ENCODE measurements at places on chromosomes 11 and 22. TPM values are rescaled to one million over a fixed set of nuclear protein-coding genes. Genes with fewer than 3 reads are reported as not detected.

Gene UPK3A
- total RNA-seq = not detected

Gene FGF19
- not detected for total RNA-seq

Gene POTEH
- not detected for total RNA-seq

Gene C22orf23
- not detected for total RNA-seq

Gene OR5M10
- total RNA-seq = not detected

Gene NXPE1
- not detected for total RNA-seq

Gene SCGB1D2
- not detected for total RNA-seq

Gene MLC1
- 0.30 TPM for total RNA-seq

Gene PATE4
- not detected for total RNA-seq

Gene GTSE1
- total RNA-seq = 76.2 TPM

Gene FDXACB1
- 2.9 TPM for total RNA-seq

Gene C22orf31
- not detected for total RNA-seq

Gene MS4A12
- total RNA-seq = not detected

Gene SMIM38
- total RNA-seq = 0.13 TPM

Gene SCGB1A1
- not detected for total RNA-seq

Gene GGT5
- total RNA-seq = not detected

Gene POU2AF2
- total RNA-seq = not detected

Gene TOP3B
- 42.6 TPM for total RNA-seq

Gene SLC17A6
- not detected for total RNA-seq

Gene TUB
- 0.08 TPM for total RNA-seq

Gene THRSP
- not detected for total RNA-seq

Gene E2F8
- 40.8 TPM for total RNA-seq

Gene KCNK4
- total RNA-seq = 0.15 TPM

Gene MMP27
- total RNA-seq = not detected

All from activated CD4-positive, alpha-beta memory T cell treated with anti-CD3 and anti-CD28 coated beads, Interleukin-2, amount 10 ng/mL, durations not matched to agents 7 days and 5 days (primary cell).